ENCODE measurements at places on chromosomes 3 and 15. TPM values are rescaled to one million over a fixed set of nuclear protein-coding genes. Genes with fewer than 3 reads are reported as not detected.
A peak's percentile ranks its signal among the peaks of the same experiment; 100 is the strongest.

GRCh38 chr3:171000281-171000680 is 26.2 kb downstream of the SLC2A2 start:
- no peak for DNase-seq

DNA sequence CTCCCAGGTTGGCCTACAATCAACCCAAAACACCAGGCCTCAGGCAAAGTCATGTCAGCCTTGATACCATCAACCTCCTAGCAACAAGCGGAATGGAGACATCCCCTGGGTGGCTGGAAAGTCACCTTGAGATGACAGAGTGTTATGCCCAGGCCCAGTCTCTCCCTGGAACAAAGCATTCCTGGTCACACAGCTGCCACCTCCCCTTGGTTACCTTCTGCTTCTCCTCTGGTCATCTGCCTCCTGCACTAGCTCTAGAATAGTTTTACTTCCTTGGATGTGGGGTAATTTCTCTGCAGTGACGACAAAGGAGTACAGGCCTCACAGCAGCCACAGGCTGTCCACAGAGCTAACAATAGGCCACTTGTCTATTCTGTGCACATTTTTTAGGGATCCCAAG is 114.9 kb downstream of the RFTN1 start:
- DNase-seq, result no peak

DNA sequence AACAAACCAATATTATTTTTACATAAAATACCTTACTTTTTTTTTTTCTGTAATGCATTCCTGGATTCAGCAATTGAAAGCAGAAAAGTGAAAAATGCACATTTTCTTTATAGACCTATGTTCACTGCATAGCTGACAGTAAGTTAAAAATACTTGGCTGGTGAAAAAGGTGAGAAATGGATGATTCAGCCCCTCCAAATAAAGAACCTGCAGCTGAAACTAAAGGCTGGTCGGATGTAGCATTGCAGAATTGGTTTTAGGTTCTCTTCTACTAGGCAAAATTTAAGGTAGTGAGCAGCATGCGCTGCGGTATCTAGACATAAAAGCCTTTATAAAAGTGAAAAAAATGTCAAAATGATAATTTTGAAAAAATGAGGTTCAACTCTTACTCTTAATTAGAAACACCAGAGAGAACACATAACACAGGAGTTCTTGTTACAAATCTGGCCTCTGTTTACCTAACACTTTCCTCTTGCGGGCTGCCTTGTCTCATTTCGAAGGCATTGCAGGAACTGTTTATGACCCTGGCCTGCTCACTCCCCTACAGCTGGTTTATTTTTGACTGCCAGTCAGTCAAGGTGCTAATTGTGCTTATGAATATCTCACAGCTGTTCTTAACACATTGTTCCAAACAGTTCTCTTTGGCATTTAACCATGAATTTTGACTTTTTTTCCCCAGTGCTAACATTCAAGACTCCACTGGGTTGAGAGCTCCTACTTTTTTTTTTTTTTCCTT is 455.4 kb upstream of the TBL1XR1 start:
- no peak for DNase-seq

GRCh38 chr3:102053375-102053989 is 204.2 kb downstream of the NFKBIZ start:
- no peak for DNase-seq

DNA sequence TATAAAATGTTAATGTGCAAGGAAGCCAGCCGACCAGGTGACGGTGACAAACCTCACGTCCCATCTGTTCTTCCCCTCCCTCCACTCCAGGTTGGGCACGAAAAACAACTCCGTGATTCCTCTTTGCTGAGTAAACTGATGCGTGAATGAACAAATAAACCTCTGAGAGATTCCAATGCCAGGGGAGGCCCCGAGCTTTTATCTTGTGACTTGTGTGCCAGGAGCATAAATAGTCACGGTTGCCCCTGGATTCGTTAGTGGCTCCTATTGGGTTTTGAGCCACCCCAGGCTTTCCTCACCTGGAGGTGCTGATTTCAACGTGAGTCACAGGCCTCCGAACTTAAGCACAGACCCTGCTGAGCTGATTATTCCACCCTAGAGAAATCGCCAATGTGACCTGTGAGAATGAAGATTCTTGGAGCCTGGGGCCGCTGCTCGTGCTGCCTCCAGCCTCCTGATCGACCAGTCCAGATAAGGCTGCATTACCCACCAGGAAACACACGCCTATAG is 119.2 kb downstream of the SHQ1 start:
- no peak for DNase-seq

DNA sequence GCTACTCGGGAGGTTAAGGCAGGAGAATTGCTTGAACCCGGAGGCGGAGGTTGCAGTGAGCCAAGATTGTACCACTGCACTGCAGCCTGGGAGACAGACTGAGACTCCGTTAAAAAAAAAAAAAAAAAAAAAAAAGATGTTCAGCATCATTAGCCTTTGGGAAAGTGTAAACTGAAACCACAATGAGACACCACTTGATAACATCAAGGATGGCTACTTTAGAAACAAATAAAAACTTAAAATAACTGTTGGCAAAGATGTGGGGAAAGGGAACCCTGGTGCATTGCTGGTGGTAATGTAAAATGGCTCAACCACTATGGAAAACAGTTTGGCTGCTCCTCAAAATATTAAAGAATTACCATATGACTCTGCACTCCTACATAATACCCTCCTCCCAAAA is 1.9 kb downstream of the LEO1 start:
- DNase-seq, result no peak

DNA sequence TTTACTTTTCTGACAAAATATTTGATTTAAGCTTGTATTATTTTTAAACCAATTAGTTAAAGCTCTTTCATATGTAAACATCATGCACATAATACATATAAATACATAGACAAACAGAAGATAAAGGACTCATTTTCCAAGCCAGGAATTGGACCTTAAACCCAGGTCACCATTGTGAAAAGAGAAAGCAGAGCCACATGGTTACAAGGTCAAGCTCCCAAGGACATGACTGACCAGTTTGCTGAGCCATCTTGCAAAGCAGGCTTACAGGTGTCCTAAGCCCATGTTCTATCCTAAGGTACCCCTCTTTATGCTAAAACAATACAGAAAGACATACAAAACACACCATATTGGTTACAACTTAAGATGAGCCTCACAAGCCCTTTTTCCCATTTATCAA is 50.5 kb upstream of the DNAJC19 start:
- DNase-seq, result no peak

CTXN2 gene
- not detected for polyA plus RNA-seq

TMEM202 gene
- not detected for polyA plus RNA-seq

GRCh38 chr3:72163809-72164634 is 379.1 kb upstream of the PROK2 start:
- peak; percentile 92 for DNase-seq

WDR76 gene
- polyA plus RNA-seq, result 7.8 TPM

DNA sequence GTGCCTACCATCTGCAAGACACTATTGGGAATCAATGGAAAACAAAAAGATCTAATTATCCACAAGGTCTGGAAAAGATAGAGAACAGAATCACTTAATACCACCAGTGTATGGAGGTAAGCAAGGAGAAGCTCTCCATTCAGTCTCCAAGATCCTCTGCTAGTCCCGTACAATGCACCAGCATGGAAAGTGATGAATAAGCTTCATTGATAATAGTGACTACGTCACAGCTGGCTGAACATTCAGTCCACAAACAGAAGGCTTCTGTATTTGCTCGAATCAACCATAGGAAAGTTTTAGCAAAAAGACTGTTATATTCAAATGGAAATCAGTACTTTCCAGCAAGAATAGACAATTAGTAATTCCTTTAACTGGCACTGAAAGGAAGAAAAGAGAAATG is 42.9 kb downstream of the IGSF11 start:
- no peak for DNase-seq

- no peak for DNase-seq
Observed at GRCh38 chr3:155753038-155753639, 8.3 kb upstream of the PLCH1 start.

- no peak for DNase-seq
Observed at GRCh38 chr3:157452097-157452496, 15.4 kb downstream of the PTX3 start.

- no peak for DNase-seq
Observed at GRCh38 chr3:8650583-8651416, 6.2 kb upstream of the SSUH2 start.

STXBP5L gene
- polyA plus RNA-seq, result not detected

- peak; percentile 71 for DNase-seq
Observed at GRCh38 chr15:41971089-41971894, 1.1 kb downstream of the EHD4 start.

GRCh38 chr3:94647131-94647530 is 584.3 kb downstream of the NSUN3 start:
- no peak for DNase-seq

GRCh38 chr15:52150043-52150825 is 37.7 kb upstream of the BCL2L10 start:
- no peak for DNase-seq

DNA sequence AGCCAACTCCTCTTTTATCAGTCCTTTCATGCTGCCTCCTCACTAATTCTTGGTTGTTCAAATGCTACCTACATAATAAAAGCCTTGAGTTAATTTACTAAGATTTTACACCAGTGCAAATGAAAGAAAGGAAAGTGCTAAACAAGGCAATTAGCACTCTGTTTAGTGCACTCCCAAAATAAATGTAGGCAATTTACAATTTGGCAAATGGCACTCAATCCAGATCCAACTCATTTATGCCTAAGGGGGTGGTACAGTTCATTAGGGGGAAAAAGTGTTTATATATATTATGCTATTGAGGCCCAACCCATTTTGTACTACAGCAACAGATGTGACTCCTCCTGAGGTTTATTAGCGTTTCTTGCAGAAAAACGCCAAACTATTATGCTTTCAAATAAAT is 370.1 kb downstream of the NR2F2 start:
- no peak for DNase-seq

ENTPD3 gene
- not detected for polyA plus RNA-seq

DNA sequence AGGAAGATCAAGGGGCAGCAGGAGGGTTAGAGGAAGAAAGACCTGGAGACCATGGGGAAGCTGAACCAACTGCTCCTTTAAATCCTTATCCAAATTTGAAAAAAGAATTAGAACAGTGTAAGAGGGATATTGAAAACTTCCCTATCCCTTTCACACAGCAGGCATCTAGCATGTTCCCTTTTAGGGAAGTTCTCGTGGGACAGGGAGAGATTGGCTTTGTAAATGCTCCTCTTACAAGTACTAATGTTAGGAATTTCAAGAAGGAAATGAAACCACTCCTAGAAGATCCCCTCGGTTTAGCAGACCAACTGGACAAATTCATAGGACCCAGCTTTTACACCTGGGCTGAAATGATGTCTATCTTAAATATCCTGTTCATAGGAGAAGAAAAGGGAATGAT is 41.5 kb downstream of the PPCDC start:
- DNase-seq, result no peak

DNA sequence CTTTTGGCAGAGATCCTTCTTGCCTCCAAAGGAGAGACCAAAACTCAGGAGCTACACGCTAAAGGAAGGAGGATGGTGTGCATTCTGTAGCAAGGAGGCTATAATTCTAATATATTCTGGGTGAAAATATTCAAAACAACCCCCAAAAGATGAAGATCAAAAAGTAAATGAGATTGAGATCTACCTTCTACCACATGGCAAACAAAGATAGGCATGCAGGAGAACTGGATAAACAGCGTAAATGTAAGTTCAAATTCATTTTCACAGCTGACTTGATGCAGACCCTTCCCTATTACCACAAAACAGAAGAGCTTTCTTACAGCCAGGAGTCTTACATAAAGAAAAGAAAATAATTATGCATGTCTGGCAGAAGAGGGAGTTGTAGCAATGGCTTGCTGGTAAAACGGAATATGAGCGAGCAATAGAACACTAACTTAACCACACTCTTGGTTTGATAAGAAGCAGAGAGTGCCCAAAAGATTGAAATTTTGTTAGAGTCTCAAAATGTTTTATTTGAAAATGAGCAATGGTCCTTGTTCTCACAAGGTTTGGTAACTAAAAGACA is 272.7 kb downstream of the MECOM start:
- no peak for DNase-seq

- no peak for DNase-seq
Observed at GRCh38 chr3:181753391-181753790, 41.7 kb downstream of the SOX2 start.

DNA sequence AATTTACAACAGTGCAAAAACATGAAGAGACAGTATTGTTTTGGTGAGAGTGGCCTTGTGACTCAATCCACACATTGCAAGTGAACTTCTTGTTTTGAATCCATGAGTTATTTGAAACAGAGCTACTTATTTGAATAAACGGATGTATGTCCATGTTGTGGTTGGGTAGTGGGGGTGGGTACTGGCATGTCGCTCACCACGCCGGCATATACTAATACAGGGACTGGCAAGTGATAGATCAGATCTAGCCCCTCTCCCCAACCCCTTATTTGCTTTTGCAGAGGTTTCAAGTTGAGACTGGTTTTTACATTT is 83.8 kb downstream of the EDEM1 start:
- no peak for DNase-seq

CAMP gene
- not detected for polyA plus RNA-seq

USP50 gene
- polyA plus RNA-seq, result not detected

- DNase-seq, result peak; percentile 11
Observed at GRCh38 chr3:122679882-122680474, 661 bp upstream of the PARP14 start.

GRCh38 chr3:129616713-129617112 is 10.2 kb upstream of the PLXND1 start:
- no peak for DNase-seq

- DNase-seq, result no peak
Observed at GRCh38 chr3:154829929-154830328, 250.2 kb upstream of the MME start.

- no peak for DNase-seq
Observed at GRCh38 chr15:68450192-68450591, 18.2 kb upstream of the ITGA11 start.

- DNase-seq, result no peak
Observed at GRCh38 chr3:94946683-94947082, 883.8 kb downstream of the NSUN3 start.

DNA sequence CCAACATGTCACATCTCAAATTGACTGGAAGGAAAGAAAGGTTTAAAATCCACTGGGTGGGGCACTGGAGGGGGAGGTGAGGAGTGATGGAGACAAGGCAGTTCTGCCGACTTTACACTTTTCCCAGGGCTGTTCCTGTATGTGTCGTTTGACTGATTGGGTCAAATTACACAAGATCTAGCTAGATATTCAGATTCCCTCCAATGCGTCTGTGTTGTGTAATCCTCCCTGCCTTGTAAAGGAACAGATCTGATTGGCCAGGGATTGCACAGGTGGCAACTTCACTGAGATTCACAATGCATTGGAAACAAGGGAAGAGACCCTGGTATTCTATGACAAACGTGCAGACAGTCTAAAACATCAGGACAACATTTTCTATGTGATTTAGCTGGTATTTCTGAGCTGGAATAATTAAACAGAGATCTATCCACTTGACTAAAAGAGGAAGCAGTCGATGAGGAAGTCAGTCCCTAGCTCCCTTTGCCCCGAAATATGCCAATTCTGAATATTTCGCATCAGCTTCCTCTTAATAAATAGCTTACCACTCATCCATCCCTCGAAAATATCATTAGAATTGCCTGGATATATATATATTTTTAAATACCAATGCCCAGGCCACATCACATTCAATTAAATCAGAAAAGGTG is 312.9 kb downstream of the RORA start:
- DNase-seq, result no peak

- DNase-seq, result no peak
Observed at GRCh38 chr3:73423116-73423515, 201.6 kb downstream of the PDZRN3 start.

PRTG gene
- polyA plus RNA-seq, result not detected
